NCI-H510A treated with DMSO at 0.1 percent for 48 hours (cell line): ENCODE measurements at places on chromosomes 3 and 15.

- no peak for DNase-seq
These were observed 46.8 kb downstream of the PIK3CA start for GRCh38 chr3:179194931-179195330.

GRCh38 chr3:151431940-151432339, 28.9 kb downstream of the IGSF10 start:
- no peak for DNase-seq

- no peak for DNase-seq
These were observed 58.7 kb downstream of the RPN1 start for GRCh38 chr3:128591738-128592426.

DNA sequence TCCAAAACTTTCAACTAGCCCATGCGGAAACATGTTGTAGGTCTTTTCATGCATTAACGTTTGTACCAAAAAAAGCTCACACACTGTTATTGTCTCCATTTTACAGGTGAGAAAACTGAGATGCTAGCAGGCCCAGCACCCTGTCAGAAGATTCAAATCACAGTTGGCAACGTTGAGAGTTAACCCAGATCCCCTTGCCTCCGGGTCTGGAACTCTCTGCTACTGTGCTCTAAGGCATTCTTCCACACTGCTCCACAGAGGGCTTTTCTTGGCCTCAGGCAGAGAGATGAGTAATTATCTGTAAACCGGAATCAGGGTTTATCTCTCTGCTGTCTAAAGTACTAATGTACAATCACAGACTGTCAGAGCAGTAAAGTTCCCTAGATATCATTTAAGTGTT, 186.0 kb upstream of the LPP start:
- no peak for DNase-seq

- no peak for DNase-seq
These were observed 54.4 kb downstream of the KLHL6 start for GRCh38 chr3:183500981-183501704.
